ENCODE measurements at places on chromosomes 1 and 21.

- DNase-seq, result peak; percentile 37
Observed at GRCh38 chr1:117967477-117967876, 37.9 kb downstream of the WDR3 start.

DNA sequence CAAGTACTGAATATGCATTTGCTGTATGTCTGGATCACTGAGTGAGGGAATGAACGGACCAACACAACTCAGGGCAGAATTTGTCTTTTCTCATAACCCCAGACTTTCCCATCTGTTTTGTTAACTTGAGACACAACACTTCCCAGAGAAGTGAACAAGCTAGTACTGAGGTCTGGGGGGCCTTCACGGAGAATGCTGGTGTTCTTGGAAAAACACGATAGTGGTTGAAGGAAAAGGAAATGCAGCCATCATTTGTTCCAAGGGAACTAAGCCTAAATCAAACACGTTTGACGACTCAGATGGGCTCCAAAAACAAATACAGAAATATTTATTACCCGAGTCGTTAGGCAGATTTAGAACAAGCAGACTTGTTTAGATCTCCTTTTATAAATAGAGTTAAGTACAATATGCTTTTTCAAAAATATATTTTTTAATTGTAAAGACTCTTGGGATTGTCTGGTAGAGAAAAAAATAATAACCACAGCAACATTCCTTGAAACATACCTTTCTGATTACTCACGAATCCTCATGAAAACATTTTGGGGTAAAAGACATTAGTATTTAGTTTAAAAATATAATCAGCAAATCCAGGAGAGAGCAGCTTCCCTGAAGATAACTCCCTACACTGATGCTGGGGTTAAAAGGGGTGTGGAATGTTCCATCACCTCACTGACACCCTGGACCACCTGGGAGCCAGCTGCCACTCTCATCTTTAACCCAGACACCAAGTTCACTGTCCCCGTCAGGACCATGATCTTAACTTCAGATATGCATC lies 427.7 kb upstream of the RUNX1 start:
- DNase-seq, result peak; percentile 43

DNA sequence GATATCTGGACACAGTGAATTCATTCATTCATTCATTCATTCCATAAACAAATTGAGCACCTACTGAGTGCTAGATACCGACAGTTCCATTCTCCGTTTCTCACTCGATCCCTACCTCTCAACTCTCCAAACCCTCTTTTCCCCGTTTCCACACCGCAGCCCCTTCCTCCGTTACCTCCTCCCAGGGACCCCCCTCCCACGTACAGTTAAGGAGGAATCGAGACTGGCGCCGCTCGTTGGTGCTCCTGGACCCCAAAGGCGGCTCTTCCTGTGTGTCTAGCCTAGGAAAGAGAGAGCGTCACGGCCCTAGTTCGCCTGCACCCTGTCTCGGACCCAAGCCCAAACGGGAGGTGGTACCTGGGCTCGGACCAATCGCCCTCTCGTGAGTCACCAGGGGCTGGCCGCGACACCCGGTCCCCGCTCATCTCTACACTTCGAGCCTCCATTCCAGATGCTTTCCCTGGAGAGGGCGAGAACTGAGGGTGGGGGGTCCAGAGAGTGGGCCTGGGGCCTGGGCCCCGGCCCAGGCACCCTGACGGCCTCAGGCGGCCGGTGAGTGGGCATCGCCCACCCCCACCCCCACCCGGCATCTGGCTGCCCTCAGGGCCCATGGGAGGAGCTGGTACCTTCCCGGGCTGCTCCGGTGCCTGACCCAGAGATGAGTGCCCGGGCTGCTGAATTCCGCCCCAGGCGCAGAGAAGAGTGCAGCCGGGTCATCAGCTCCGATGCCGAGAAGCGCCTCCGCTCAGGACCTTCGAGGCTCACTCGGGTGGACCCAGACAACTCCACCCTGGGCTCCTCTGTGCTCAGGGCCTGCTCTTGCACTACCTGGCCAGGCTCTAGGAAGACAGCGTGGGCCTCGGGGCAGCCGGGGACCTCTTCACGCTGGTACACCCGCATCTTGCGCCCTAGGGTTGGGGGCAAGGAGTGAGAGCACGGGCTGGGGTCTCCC lies 4.9 kb downstream of the ARHGEF19 start:
- no peak for DNase-seq

- peak; percentile 89 for DNase-seq
Observed at GRCh38 chr1:156475568-156476500, 24.7 kb downstream of the MEF2D start.

DNA sequence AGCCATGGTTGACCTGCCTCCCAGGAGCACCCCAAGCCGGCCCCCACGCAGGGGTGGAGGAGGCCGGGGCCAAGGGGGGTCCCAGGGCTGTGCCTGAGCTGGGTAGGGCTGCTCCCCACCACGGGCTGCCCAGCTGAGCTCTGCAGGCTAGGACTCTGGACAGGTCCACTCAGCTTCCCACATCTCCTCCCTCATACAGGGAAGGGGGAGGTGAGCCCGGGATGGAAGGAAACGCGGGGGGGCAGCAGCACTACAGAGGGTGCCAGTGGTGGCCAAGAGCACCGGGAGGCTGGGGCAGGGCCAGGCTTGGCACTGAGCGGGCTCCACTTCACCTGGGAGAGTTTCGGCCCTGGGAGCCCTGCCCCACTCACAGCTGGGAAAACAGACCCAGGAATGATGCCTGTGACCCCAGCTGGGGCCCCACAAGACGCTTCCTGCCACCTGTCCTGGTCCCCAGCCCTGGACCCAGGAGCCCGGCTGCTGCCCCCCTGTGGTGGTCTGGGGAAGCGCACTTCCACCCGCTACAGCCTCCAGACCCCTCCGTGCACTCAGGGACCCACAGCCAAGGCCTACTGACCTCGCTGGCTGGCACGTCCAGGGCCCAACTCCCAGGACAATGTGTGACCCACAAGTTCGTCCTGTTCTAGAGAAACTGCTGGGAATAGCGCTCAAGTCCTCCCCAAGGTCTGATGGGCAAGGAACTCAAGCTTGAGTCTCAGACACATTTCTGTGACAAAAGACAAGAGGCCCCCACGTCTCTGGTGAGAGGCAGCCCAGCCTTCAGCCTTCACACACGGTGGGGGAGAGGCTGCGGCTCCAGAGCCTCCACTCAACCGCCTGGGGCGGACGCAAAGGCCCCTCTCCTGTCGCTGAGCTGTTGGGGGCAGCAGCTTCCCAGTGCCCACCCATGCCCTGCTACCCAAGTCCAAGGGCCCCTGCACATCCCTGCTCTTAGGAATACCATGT lies 3.0 kb downstream of the AURKAIP1 start:
- DNase-seq, result peak; percentile 79

GRCh38 chr1:107879927-107880326 lies 85.1 kb downstream of the VAV3 start:
- no peak for DNase-seq

DNA sequence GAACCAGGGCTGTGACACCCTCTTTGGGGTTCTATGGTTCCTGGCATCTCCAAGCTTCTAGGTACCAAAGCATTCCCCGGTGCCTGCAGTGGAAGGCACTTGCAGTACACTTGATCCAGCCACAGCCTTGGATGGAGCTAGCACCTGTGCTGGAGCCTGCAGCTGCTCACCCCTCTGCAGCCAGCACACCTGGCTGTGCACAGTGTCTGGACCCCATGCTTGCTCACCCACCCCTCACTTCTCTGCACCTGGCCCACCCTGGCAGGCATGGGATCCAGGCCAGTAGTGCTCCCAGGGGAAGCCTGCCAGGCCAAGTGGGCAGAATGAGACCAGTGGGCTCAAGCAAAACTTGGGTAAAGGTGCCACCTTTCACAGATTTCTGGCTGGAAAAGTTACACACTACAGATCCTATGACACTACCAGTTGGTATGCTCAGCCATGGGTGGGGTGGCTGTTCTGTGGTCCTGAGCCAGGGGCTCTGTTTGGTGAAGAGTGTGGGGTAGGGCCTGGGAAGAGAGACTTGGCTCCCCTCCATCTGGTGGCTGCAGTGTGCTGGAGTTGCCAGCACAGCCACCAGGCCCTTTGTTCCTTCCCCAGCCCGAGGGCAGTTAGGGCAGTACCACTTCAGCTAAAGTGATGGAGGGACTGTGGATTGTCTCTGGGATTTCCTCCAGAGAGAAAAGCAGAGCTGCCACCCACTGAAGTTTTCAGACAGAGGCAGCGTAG lies 157.8 kb upstream of the LRRC7 start:
- no peak for DNase-seq

GRCh38 chr1:76374086-76374485 lies 299.5 kb downstream of the ST6GALNAC3 start:
- no peak for DNase-seq

DNA sequence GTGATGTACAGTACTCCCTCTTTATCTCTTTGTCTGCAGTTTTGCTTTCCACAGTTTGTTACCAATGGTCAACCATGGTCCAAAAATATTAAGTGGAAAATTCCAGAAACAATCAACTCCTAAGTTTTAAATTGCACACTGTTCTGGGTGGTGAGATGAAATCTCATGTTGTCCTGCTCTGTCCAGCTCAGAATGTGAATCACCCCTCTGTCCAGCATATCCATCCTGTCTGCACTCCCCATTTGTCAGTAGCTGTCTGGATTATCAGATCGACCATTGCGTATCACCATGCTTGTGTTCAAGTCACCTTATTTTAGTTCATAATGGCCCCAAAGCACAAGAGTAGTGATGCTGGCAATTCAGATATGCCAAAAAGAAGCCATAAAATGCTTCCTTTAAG lies 118.2 kb upstream of the PDE4B start:
- DNase-seq, result no peak

DNA sequence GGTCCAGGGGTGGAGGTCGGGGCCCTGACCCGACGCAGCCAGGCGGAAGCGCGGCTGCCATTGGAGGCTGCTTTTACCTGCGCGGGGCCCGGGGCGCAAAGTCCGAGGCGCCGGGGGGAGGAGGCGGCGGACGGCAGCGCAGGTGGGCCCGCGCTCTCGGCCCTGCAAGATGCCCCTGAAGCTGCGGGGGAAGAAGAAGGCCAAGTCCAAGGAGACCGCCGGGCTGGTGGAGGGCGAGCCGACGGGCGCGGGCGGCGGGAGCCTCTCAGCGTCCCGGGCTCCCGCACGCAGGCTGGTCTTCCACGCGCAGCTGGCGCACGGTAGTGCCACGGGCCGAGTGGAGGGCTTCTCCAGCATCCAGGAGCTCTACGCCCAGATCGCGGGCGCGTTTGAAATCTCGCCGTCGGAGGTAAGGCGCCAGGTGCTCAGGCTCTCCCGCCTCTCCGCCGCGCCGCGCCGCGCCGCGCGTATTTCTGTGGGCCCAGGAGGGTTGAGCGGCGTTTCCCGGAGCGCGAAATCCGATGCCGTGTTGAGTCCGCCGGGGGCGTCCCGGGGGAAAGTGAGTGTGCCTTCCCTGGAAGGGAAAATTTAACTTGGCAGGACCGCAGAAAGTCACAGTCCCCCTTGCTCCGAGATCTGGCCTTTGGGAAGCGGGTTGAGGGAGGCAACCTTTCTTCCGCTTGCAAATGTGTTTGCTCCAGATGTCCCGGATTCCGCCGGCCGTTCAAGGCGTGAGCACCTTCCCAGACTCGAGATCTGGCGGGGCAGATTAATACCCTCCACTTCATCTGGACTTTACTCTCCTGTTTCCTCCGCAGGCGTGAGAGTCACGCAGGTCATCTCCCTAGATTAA lies at the start of gene GIPC2:
TSS of gene GIPC2 (plus strand) at position 41 of the 853 bp plus-strand sequence. CDS start at position 170, 129 bp downstream.
- DNase-seq, result peak; percentile 47

- DNase-seq, result no peak
Observed at GRCh38 chr1:159248311-159248710, 43.6 kb downstream of the ACKR1 start.

- DNase-seq, result no peak
Observed at GRCh38 chr21:32753818-32754585, 17.6 kb downstream of the PAXBP1 start.

DNA sequence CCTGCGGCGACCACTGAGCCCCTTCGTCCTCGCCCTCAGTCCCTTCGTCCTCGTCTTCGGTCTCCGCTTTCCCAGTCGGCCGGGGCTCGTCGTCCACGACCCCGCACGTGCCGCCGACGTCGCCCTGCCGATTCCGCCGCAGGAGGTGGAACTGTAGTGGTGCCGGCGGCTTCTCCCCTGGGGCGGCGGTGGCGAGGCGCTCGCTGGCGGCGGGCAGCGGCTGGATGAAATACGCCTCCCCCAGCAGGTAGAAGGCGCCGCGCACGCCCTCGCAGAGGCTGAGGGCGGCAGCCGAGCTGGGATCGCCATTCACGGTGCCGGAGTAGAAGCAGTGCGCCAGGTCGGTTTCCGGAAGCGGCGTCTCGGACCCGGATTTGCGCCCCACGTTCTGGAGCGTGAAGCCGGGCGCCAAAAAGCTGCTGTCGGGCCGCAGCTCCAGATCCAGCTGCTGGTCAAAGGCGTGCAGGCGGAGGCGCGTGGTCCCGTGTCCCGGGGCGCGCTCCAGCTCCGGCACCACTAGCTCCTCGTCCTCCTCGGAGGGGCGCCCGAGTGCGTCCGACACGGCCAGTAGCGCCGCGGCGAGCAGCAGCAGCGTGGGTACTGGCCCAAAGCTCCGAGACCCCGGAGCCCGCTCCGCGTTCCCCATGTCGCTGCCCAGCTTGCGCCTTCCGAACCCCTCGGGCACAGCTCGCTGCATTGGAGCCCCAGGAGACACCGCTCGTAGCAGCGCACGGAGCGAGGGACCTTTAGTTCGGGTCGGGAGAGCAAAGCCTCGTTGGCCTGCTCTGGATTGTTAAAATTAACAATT lies 747 bp downstream of the ADAMTS1 start:
- peak; percentile 40 for DNase-seq

GRCh38 chr1:171254859-171255258 lies 6.6 kb downstream of the FMO1 start:
- no peak for DNase-seq

DNA sequence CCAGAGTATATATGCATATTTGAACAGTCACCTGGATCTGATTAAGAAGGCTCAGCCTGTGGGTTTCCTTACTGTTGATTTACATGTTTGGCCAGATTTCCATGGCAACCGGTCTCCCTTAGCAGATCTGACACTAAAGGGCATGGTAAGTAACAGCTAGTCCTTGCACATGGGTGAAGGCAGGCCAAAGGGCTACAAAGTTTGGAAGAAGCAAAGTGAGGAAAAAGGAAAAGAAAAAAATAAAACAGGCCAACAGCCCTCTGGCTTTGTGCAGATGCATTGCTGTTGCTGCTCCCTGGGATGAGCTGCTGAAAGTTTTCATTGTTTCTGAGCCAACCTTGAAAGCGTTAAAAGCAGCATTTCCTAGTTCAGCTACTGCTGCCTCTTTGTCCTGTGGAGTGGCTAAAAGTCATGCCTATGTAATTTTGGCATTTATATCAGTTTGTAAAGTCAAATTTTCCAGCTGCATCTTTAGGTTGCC lies 176.5 kb upstream of the HOOK1 start:
- DNase-seq, result peak; percentile 84

DNA sequence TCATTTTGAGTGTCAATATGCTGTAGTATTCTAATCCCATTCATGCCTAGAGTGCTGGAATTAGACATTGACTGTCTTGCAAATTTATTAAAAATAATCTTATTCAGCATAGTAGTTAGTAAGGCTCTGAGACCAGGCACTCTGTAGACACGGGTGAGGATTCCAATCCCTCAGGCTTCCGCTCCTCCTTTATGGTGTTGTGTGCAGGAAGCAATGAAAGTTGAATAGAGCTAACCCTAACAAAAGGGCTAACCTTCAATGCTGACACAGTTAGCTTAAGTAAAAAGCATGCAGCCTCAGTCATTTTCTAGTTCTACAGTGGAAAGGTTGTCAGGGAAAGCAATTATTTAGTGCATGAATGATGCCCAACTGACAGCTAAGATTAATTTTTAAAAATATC lies 199.6 kb upstream of the SGIP1 start:
- no peak for DNase-seq

- DNase-seq, result no peak
Observed at GRCh38 chr1:240687820-240688219, 75.9 kb upstream of the GREM2 start.

- DNase-seq, result no peak
Observed at GRCh38 chr1:173580658-173581057, 22.2 kb downstream of the SLC9C2 start.

GRCh38 chr1:78745111-78745510 lies 95.5 kb downstream of the IFI44 start:
- no peak for DNase-seq

All from AG20443 (cell line).